Lung (tissue), 17 donors: ENCODE measurements at places on chromosomes 6 and 20. TPM values are rescaled to one million over a fixed set of nuclear protein-coding genes. Genes with fewer than 3 reads are reported as not detected.

DNA sequence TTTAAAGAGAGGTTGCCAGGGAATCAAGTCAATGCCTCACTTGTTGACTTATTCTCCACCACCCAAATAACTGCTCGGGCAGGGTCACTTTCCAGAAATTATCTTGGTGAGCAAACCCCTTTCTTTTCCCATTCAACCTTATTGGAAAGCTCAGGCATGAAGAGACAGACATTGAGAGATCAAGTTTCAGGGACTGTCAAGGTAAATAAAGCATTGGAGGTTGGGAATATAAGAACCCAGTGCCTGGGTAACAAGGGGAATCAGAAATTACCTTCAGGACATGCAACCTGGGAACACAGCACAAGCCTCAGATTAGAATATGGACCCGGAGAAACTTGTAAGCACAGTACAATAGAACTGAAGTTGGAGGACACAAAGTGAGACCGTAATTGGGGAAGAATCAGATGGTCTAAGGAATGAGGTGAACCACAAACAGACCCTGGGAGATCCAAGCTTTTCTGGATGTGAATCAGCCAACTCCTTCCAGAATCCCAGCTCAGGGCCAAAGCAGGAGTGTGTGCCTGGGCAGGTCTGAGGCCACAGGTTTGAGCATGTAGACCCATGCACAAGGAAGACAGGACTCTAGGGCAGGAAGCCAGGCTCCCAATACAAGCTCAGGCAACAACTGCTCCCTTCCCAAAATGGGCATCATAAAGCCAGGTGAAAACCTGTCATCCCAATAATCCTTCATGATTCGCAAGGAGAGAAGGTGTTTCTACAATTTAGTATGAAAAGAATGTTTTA, 512.8 kb downstream of the MAFB start:
- no peak for DNase-seq

The VGLL2 gene
- not detected for total RNA-seq

The ADGRB3 gene
- total RNA-seq, result 24.6 TPM

The MED23 gene
- 22.0 TPM for total RNA-seq

- no peak for DNase-seq
These were observed 50.4 kb downstream of the PHACTR1 start for GRCh38 chr6:12767016-12767415.

The NR2E1 gene
- total RNA-seq, result not detected
